ENCODE measurements at places on chromosomes 2 and 18.

DNA sequence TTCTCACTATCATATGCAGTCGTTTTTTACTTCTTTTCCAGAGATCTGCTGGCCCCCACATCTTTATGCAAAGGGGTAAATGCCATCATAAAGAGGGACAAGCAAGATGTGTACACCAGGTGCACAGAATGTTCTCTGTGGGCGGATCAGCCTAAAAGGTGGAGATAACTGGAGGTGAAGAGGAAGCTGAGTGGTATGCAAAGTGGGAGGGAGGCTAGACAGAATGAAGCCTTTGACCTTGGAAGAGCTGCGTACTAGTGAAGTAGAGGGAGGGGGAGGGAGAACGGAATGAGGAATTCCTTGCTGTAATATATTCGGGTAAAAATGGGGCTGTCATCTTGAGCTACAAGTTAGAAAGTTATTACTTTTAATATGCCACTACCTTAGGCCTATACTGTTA is 287.5 kb upstream of the VRK2 start:
- no peak for DNase-seq

- no peak for DNase-seq
Observed at GRCh38 chr18:22858121-22858520, 75.0 kb upstream of the RBBP8 start.

- DNase-seq, result no peak
Observed at GRCh38 chr2:111209045-111209514, 88.4 kb downstream of the BCL2L11 start.

- no peak for DNase-seq
Observed at GRCh38 chr2:117074756-117075155, 739.7 kb upstream of the DDX18 start.

DNA sequence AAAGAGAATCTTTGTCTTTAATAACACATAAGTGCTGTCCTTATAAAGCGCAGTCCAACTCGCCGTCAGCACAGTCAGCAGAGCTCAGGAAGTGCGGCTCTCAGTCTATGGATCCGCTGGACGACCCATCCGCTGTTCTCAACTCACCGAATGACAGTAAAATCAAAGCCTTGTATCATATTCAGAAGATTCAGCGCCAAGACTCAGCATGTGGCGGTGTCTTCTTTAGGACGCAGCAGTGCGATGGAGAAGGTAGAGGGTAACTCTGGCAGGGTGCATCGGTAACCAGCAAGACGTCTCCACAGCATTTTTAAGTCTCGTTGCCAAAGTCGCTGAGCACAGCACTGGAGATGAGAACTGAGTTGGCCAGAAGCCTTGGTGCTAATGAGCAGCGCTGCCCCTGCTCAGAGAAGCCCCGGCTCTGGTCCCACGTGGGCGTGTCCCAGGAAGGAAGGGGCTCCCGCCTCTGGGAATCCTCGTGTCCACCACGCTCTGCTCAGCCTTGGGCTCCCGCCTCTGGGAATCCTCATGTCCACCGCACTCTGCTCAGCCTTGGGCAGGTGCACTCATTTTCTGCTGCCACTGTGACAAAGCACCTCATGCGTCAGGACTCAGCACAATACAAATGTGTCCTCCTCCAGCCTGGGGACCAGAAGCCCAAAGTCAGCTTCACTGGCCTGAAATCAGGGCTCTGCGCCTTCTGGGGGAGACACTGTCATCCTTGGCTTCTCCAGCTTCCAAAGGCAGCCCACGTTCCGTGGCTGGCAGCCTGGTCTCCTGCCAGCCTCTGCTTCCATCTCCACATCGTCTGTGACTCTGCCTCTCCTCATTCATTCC is 238.0 kb upstream of the SALL3 start:
- DNase-seq, result no peak

DNA sequence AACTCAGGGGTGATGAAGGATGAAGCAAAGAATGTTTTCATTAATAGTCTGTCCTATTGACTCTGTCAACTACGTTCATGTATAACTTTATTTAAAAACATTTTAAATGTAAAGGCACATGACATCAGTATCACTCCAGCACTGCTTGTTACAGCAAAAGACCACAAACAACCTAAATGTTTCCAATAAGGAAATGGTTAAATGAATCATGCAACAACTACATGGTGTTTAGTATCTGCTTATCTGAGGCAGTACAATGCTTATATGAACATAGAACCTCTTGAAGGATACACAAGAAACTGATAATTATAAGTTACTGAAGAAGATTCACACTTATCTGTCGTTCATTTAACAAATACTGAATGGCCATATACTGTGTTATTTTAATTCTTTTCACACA is 8.4 kb downstream of the BARD1 start:
- no peak for DNase-seq

- no peak for DNase-seq
Observed at GRCh38 chr18:23037646-23038045, 97.6 kb upstream of the CABLES1 start.

- DNase-seq, result no peak
Observed at GRCh38 chr2:172735582-172736423, at the start of gene RAPGEF4. Gene RAPGEF4 (plus strand): TSS chr2:172735845. CDS start chr2:172735984, 139 bp downstream.

- DNase-seq, result no peak
Observed at GRCh38 chr2:120863146-120863545, 127.5 kb downstream of the GLI2 start.

DNA sequence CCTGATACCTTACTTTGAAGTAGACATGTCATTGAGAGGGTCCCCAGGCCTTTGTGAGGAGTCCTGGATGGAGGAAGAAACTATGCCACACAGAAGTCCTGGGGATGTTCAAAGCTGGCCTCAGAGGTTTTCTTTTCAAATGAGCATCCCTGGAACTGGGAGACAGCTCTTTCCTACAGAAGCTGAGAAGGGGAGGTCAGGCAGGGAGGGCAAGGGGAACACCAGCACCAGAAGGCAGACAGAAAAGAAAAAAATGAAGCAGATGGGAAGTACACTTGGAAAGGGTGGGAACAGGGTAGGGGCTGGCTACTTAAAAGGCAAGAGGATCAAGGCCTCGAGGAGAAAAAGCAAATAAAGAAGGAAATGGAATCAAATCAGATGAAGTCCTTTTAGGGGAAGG is 120.0 kb downstream of the FMNL2 start:
- no peak for DNase-seq

- no peak for DNase-seq
Observed at GRCh38 chr18:49784427-49785185, 28.7 kb downstream of the ACAA2 start.

Measured in CD4-positive, alpha-beta memory T cell (primary cell).